ENCODE measurements at places on chromosomes 16 and 17.

DNA sequence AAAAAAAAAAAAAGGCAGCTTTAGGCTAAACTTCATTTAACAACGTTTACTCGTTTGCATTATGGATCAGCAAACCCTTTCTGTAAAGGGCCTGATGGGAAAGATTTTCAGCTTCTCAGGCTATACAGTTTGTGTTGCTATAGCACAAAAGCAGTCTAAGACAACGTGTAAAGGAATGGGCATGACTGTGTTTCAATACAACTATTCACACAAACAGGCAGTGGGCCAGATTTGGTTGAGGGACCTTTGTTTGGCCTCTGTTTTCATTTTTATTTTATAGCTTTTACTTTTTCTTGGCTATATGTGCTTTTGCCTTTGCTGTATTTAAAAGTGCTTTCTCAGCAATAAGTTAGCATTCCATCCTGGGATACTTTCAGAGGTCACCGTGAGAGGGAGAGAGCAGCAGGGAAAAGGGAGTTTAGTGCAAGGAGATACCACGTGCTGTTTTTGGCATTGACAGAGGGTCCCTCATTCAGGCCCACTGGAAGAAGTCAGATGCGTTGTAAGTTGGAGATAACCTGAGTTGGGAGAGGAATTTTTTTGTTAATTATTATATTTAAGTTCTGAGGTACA lies 335.6 kb downstream of the UTP18 start:
- no peak for DNase-seq

DNA sequence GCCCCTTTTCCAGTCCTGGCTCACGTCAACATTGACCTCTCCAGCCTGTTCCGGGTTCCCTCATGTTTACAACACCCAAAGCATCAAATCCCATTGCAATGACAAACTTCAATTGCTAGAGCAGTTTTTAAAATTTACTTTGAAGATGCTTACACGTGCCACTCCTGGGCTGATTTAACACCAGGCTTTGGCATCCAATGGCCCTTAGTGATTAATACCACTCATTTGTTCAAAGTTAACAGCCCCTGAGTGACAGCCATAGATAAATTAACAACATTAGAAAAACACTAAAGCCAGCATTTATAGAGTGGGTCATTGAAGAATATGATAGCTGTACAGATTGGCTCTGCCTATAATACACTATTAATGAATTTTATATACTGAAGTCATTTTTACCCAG lies 135.1 kb downstream of the PMP22 start:
- no peak for DNase-seq

GRCh38 chr17:83067071-83067717 lies 12.2 kb upstream of the METRNL start:
- DNase-seq, result no peak

DNA sequence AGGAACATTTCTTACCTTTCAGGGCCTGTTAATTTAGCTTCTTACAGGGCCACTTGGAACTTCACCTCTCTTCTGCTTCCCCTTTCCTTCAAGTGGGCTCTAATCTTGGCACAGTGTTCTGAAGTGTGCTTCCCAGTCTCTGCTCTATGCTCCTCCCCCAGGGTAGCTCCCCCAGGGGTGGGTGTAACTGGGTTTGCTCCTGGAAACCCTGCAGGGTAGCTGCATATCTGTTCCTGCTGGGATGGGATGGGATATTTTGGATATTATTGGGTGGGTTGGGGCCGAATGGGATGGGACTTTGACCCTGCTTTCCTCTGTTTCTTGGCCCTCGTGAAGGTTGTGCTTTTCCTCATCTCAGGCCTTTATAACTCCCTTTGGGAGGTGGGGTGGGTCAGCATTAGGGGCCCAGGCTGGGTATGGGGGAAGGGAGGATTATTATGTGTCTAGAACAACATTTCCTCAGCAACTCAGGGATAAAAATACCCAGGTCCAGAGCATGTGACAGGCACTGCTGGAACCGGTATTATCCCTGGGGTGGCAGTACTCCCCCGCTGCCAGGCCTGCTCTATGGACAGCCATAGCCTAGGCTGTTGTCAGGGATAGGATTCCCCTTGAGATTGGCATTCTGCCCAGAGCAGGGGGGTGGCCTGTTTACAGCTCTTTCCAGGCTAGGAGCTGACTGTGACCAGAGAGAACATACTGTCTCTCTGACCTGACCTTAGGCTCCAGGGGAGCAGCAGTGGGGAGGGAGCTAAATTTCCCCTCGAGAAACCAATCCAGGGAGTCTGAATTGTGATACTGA lies 5.0 kb downstream of the NFE2L1 start:
- no peak for DNase-seq

DNA sequence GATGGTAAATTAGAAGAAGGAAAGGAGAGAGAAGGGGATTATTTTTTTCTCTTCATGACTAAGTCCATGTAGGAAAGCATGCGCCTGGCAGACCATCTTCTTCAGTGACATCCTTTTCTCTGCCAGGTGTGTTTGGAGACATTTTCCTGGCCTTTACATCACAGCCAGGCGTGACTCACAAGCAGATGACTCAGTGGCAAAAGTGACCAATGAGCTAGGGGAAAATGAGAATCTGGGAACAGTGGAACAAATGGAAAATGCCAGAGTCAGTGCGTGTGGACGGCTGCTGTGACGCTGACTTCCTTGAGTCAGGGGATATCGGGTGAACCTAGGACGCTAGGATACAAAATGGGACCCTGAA lies 9.4 kb downstream of the KIAA0513 start:
- DNase-seq, result no peak

DNA sequence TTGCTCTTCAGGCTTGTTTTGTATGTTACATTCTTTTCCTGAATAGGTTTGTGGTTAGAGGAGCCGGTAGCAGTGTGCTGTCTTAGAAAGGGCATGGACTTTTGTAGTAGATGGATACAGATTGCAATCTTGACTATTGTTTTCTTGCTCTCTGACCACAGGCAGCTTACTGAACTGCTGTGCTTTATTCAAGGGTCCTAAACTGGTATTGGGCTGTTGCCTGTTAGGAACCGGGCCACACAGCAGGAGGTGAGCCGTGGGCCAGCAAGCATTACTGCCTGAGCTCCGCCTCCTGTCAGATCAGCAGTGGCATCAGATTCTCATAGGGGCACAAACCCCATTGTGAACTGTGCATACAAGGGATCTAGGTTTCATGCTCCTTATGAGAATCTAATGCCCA lies 373.9 kb downstream of the CPPED1 start:
- no peak for DNase-seq

GRCh38 chr16:4611337-4612021 lies 3.2 kb downstream of the UBALD1 start:
- no peak for DNase-seq

- DNase-seq, result no peak
Observed at GRCh38 chr17:70308618-70309017, 139.3 kb downstream of the KCNJ2 start.

- DNase-seq, result peak; percentile 78
Observed at GRCh38 chr17:31580706-31581490, 189.4 kb downstream of the RAB11FIP4 start.

DNA sequence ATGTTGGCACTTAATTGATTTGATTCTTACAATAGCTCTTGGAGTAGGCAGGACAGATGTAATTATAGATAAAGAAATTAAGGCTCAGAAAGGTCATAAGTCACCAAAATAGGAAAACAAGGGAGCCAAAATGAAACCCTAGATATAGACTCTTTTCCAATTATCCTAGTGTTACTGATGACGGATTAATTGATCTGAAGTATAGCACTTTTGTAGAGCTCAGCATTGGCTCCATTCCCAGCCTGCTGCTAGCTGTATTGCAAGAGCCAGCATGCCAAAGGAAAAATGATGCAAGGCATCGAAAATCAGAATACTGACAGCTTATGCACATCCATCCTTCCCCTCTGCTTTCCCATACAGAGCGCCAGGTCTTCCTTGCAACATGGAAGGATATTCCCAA lies 21.6 kb upstream of the RASL10B start:
- no peak for DNase-seq

Measured in kidney capillary endothelial cell (primary cell).